ENCODE measurements at places on chromosomes 3 and 15.

DNA sequence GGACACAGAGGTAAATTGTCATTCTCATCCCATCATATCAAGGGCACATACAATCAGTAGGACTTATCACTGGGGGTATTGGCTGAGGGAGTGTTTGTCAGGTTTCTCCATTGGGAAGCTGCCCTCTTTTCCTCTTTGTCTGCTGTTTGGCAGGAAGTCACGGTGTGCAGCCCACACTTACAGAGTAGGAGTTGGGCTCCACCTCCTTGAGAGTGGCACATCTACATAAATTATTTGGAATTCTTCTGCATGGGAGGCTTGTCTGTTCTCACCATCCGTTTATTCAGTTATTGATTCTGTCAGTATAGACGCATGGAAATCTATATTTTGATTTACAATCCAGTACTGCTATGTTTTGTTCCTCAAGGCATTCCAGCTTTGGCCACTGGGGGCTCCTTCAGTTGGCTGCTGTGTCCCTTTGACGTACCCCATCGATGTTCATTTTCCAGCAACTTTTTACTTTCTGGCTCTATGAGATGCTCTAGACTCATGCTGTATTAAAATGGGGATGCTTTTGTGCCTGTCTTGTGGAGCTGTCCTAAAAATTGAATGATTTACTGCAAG lies 200.3 kb downstream of the SLCO3A1 start:
- no peaks in the 10 kb centered on the region for H3K27me3 ChIP-seq
- DNase-seq: no peak
- H3K4me1 ChIP-seq: no peaks in the 10 kb centered on the region
- H3K4me3 ChIP-seq: no peak overlapping the region
- H3K36me3 ChIP-seq: no peaks in the 10 kb centered on the region

DNA sequence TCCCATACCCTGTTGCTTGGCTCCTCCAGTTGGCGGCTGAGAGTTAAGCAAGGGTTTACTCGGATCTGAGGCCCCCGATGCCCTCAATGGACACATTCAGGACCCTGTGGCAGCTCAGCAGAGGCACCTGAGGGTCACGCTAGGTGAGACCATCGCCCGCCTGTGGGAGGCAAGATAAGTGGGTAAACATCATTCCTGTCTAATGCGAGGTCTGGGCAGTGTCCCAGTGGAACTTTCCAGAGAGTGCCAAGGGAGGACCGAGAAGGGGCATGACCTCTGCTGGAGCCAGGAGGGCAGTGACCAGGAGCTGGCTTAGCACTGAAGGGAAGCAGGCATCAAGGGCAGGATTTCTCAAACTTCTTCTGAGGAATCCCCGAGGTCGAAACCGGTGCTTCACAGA lies 65.4 kb upstream of the SEC61A1 start:
- H3K27ac ChIP-seq: no peak overlapping the region
- H3K4me3 ChIP-seq: no peak overlapping the region
- no peak for DNase-seq
- H3K27me3 ChIP-seq: no peaks in the 10 kb centered on the region
- no peaks in the 10 kb centered on the region for H3K4me1 ChIP-seq

GRCh38 chr15:81478354-81478753 lies 104.3 kb upstream of the TMC3 start:
- H3K36me3 ChIP-seq: no peaks in the 10 kb centered on the region
- no peaks in the 10 kb centered on the region for H3K4me1 ChIP-seq
- no peak overlapping the region for H3K4me3 ChIP-seq
- H3K27ac ChIP-seq: no peak overlapping the region
- no peaks in the 10 kb centered on the region for H3K27me3 ChIP-seq
- DNase-seq: no peak

GRCh38 chr3:108180194-108180593 lies 42.0 kb downstream of the IFT57 start:
- H3K4me3 ChIP-seq: no peak overlapping the region
- H3K4me1 ChIP-seq: no peaks in the 10 kb centered on the region
- no peak for DNase-seq
- H3K27ac ChIP-seq: no peak overlapping the region

- H3K36me3 ChIP-seq: peaks cover 7% of the 10 kb centered on the region
- DNase-seq: no peak
- H3K4me1 ChIP-seq: no peaks in the 10 kb centered on the region
Measured at GRCh38 chr3:119913021-119913420, 131.1 kb downstream of the NR1I2 start.

DNA sequence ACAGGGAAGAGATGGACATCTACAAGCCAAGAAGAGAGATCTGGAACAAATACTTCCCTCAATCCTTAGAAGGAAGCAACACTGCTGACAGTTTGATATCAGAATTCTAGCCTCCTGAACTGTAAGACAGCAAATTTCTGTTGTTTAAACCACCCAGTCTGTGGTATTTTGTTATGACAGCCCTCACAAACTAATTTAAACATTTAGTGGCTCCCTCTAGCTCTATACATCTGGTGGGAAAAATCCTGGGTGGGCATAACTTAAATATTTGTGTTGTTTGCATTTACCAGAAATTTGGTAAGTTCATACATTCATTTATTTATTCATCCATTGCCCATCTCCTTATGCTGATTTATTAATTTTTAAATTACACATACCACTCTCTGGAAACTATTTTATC lies 62.5 kb upstream of the GSK3B start:
- no peak overlapping the region for H3K4me3 ChIP-seq
- no peaks in the 10 kb centered on the region for H3K27me3 ChIP-seq
- H3K4me1 ChIP-seq: no peaks in the 10 kb centered on the region
- DNase-seq: no peak

Measured in kidney (tissue), 22 donors.